ENCODE measurements at places on chromosomes 1 and 21.

- DNase-seq = no peak
Observed at GRCh38 chr1:46406881-46407608, 12.9 kb downstream of the FAAH start.

DNA sequence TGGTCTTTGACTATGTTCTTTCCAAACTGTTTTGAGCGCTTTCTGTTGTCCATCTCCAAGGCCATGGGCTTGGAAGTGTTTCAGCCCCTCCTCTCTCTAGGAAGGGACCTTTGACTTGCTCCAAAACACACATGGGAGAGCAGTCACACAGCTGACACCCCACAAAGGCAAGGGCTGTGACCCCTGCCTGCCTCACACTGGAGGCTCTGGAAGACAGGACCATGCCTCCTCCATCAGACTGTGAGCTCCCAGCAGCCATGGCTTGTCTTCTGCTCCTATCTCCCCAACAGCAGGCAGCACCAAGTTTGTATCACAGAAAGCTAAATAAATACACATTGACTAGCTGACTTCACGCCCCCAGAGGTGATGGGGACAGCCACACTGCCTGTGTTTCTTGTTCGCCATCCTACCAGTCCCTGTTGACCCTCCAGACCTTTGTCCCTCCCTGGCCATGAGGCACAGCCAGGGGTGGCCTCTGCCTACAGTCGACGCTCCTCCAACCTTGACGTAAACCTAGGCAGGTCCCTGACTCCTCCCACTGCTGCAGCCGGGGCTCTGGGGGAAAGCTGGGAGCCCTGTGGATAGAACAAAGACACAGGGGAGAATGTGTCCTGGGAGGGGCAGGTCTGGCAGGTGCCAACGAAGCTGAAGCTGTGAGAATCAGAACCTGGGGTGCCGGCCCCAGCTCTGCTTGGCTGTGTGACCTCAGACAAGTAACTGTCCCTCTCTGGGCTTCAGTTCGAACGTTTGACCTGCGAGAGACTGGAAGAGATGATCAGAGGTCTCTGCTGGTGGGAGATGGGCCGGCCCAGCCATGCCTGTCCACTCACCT is 4.8 kb downstream of the PLA2G2F start:
- DNase-seq = no peak

DNA sequence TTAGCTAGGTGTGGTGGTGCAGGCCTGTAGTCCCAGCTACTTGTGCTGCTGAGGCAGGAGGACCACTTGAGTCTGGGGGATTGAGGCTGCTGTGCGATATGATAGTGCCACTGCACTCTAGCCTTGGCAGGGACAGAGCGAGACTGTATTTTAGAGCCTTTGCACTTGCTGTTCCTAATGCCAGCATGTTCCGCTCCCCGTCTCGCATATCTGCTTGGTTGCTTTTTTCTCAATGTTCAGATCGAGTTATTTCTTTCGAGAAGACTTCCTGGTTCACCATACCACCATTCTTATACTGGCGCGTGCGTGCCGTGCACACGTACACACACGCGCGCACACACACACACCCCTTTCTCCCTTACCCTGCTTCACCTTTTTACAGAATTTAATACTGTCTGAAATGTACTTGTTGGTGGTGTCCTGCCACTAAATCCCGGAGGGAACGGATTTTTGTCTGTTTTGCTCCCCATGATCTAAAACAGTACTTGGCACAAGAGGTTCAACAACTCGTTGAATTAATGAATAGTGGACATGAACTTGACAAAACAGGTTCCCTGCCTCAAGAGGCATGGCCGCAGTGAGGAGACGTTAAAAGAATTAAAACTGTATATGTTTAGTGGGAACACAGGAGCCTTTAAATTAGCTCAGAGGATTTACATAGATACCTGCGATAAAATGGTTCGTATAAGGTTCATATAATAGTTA is 1.1 kb upstream of the RPRD2 start:
- DNase-seq = no peak

- no peak for DNase-seq
Observed at GRCh38 chr1:43664369-43664768, 14.4 kb downstream of the KDM4A start.

GRCh38 chr1:154413177-154413783 is 8.1 kb downstream of the IL6R start:
- no peak for DNase-seq

Measured in activated CD4-positive, alpha-beta T cell treated with anti-CD3 and anti-CD28 coated beads, Interleukin-2, amount 50 U/mL, for 16 hours (primary cell).